Activated CD4-positive, alpha-beta T cell treated with anti-CD3 and anti-CD28 coated beads, Interleukin-2, amount 10 ng/mL, durations not matched to agents 7 days and 5 days (primary cell): ENCODE measurements at places on chromosomes 2 and 18. TPM values are rescaled to one million over a fixed set of nuclear protein-coding genes. Genes with fewer than 3 reads are reported as not detected.

DNA sequence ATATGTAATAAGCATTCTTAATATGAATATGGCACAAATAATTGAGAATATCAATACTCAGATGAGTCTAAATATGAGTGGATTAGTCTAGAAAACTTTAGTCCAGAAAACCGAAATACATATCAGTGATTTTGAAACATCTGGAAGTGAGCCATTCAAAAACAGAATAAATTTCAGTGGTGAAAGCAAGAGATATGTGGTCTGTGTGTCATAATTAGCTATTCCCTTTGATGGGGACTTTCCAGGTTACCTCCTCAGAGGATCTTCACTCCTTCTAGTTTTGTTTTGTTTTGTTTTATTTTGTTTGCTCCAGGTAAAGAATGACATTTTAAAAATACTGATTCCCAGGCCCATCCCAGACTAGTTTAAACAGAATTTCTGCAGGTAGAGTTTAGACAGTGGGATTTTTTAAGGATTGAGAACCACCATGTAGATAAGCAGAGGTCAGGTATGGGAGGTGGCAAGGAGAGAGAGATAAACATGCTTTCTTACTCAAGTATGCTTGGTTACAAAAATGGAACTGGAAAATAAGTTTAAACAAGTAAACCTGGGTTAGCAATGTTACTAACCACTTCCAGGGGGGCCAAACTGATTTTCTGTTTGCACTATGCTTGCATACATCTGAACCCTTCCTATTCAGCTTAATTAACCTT, 70.7 kb downstream of the NABP1 start:
- no peak for DNase-seq

GRCh38 chr2:239321596-239322415, 79.0 kb downstream of the HDAC4 start:
- DNase-seq = peak; percentile 68

The ZNF638 gene
- 101 TPM for total RNA-seq

The TRABD2A gene
- 70.2 TPM for total RNA-seq

The CNDP1 gene
- not detected for total RNA-seq

- no peak for DNase-seq
These were observed 246.0 kb upstream of the KCNJ3 start for GRCh38 chr2:154452471-154452870.

The SLC35F5 gene
- 18.0 TPM for total RNA-seq

The EMX1 gene
- not detected for total RNA-seq

- no peak for DNase-seq
These were observed 32.8 kb downstream of the PKP4 start for GRCh38 chr2:158489366-158490112.

DNA sequence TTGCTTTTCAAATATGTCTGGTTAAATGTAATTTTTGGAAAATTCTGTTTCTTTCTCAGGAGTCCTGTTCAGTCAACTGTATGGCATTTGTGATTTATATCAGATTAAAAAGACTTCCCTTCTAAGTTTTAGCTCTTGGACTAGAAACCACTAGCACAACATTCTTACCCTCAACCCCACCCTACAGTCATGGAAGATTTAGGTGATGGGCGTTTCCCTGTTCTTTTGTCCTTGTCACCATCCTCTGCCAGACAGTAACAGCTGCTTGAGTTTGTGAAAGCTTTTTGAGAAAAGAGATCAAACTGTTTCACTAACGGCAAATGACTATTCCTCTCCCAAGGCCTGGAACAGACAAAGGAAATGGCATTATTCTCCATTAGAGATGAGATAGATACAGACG, 31.8 kb downstream of the SERPINB5 start:
- no peak for DNase-seq

DNA sequence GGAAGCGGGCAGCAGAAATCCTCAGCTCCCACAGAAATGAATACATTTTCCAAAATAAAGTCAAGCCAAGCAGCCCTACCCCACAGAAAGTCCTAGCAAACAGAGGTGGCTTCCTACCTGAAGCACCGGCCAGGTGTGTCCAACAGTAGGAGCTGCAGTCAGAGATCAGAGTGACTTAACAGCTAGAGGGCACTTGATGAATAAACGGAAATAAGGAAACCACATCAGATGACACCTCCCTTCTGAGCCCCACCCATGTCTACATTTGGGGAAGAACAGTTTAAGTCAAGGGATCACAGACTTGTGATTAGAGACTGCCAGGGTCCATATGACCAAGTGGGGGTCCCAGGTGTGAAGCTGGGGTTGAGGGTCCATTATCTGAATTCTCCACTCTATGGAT, at the start of gene CXCR1:
Gene CXCR1, minus strand, starts transcription at position 172 of the 400 bp plus-strand sequence. CDS start 1,751 bp downstream, outside the sequence.
- peak; percentile 58 for DNase-seq
